ENCODE measurements at places on chromosomes 12 and 14. TPM values are rescaled to one million over a fixed set of nuclear protein-coding genes. Genes with fewer than 3 reads are reported as not detected.

- DNase-seq = no peak
Measured at GRCh38 chr12:60014436-60014835, 418.6 kb downstream of the SLC16A7 start.

The KRT80 gene
- total RNA-seq = 1.2 TPM

GRCh38 chr14:51002406-51002999 lies 58.2 kb upstream of the PYGL start:
- no peak for DNase-seq

DNA sequence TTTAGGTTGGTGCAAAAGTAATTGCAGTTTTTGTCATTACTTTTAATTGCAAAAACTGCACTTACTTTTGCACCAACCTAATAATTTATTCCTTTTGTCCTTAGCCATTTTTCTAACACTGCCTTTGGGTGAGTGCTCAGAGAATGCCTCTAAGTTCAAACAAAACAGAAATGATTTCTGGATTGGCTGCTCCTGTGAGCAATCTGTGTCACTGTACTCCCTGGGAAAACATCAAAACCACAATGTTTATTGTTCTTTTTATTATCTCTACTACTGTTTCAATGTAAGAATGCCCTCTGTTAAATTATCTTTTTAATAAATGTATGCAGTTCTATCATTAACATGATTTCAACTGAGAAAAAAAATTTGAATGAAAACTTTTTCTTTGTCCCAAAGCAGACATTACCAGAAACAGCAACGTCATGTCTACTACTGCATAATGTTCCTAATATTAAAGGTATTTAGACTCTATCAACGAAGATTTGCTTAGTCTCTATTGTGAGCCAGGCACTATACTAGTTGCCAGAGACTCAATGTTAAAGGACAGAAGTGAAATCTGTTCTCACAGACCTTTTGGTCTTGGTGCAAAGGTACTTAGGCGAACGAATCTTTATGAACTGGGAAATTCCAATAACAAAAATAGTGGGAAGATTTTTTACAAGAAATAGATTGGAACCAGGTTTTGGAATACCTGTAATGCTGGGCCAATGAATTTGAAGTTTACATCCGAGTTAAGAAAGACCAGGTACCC lies 6.2 kb downstream of the SLC41A2 start:
- DNase-seq = no peak

DNA sequence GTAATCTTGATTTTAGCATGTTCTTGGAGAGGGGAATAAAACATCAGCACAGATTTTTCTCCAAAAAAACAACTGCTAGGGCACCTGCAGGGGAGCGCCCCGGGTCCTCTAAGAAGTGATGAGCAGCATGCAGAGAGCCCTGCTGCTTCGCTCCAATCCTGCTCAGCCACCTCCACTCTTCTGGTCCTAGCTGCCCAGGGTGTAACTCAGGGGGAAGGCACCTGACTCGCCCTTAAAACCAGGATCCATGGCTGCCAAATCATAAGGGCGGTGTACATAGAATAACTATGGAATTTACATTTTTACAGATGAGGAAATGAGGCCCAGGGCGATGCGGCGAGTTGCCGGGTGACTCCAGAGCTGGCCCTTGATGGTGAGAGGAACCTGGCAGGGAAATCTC lies 204.7 kb downstream of the CALM1 start:
- no peak for DNase-seq

GRCh38 chr12:97323154-97323553 lies 139.4 kb upstream of the RMST start:
- DNase-seq = no peak
